ENCODE measurements at places on chromosomes 11 and 22.

- no peak for DNase-seq
Observed at GRCh38 chr11:64234647-64235379, 429 bp downstream of the VEGFB start.

DNA sequence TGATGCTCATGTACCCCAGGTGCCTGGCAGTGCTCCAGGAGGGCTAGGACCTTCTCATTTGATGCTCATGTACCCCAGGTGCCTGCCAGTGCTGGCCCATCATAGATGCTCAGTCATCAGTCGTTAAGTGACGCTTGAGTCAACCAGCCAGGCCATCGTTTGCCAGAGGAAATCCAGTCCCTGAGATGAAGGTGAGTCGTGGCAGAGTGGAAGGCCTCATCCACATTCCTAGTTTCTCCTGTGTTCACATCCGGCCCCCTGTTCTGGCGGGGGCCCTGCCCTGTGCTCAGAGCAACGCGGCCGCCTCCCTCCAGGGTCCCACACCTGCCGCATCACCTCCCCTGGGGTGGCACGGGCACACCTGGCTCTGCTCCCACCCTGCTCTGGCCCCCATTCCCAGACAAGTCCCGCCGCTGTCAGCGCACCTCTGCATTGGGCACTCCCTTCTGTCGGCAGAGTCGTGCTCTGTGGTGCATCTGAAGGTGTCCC is 279.9 kb downstream of the BRD1 start:
- no peak for DNase-seq

DNA sequence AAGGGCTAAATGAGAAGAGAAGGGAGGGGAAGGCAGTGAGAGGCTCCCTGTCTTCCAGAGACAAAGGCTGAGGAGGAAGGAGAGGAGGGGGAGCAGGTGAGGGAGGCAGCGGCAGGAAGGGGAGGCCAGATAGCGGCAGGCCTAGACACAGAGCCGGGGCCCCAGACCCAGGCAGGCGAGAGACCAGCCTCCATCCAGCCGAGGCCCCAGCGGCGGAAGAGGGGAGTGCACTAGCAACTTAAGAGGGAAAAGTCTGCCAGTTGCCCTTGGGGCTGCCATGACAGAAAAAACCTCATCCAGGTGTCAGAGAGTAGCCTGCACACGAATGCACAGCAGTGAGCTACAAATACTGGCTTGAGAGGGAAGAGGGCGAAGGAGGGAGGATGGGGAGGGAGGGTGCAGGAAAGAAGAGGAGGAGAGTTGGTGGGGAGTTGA is 46.7 kb downstream of the IGLL1 start:
- no peak for DNase-seq

DNA sequence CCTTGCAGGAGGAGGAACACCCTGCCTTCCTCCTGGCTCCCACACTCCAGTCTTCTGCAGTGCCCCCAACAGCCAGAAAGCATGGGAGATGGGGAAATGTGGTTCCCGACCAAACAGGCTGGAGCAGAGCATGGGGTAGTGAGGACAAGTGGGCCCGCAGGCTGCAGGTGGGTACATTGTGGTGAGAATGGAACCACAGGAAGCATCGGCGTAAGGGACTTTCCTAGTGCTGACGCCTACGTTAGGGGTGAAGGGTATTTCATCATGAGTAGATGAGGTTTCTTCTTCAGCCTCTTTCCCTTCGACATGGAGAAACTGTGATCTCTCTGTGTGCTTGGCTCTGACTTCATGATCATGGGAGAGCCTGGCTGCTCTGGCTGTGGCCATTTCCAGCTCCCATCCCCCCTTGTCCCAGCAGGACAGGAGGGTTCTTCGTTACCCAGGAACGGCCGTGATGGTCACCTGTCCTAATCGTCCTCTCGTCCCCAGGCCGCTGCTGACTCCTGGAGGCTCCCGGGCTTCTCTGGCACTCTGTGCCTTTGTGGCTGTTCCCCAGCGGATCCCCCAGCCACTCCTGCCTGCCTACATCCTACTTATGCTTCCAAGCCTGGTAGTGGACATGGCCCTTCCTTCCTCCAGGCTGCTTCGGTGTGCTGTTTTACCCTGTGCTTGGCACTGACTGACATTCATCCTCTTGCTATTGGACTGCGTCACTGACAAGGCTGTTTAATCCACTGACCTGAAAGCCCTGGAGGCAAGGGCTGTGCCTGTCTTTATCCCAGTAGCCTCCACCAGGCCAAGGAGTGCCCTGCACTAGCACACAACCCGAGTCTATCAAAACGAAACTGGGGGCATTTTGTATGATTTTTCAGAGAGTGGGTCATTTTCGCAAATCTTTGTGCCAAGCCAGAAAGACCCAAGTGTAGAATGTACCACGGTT is 65.2 kb upstream of the CECR2 start:
- no peak for DNase-seq

GRCh38 chr22:44051358-44051757 is 27.3 kb downstream of the PARVB start:
- no peak for DNase-seq

GRCh38 chr11:64250415-64251015 is 815 bp upstream of the PLCB3 start:
- DNase-seq, result no peak

DNA sequence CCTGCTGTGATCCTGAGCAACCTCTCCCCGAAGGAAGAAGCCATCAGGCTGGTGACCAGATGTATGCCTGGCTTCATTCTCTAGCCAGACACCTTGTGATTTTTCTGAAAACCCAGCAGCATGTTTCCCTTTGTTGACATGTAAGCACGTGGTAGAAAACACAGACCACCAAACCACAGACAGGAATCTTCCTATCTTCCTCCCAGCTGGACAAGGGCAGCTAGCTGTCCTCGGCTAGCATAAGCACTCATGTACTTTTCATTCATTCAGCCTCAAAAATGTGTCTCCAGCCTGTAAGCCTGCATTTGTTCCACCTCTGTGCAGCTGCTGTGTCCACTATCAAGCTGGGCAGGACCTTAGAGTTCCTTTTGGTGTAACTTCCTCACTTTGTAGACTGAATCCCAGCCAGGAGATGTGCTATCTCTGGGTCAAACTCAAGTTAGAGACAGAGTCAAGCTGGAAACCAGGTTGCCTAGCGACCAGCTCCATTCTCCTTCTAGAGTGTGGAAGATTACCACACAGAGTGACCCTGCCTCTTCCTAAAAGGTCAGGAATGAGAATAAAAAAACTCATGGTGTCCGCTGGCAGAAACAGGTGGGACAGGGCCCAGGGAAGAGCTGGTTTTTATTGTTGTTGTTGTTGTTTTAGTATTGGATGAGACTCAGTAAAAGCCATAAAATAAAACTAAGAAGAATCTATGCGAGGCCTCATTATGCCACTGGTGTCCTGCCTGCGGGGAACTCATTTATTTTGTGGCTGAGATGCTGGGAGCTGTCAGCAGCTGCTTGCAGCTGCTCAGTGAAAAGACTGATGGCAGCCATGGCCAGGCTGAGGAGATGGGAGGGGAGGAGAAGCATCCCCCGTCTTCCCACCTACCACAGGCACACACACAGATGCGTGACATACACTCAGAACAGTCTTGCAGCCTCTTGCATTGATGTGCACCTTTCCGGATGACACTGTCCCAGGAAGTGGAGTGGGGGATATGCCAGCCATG is 7.4 kb upstream of the CLMP start:
- no peak for DNase-seq

DNA sequence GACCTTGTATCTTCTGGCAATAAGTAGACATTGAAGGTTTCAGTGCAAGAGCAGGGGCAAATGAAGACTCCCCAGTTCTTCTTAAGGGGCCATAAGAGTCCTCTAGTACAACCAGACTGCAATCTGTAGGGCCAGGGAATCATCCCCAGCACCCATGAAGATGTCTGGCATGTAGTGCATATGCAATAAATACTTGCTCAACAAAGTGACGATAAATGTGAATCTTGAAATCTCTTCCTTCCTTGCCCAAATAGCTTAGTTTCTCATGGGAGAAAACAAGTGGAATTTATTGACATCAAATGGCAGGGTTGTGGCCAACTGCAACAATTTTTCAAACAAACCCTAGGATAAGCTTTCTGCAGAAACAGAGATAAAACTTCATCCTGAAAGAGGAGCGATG is 107.6 kb downstream of the ABTB2 start:
- no peak for DNase-seq

GRCh38 chr11:122346006-122346405 is 230.0 kb upstream of the BLID start:
- DNase-seq, result no peak

- DNase-seq, result no peak
Observed at GRCh38 chr11:128417607-128418324, 169.6 kb downstream of the ETS1 start.

- DNase-seq, result peak; percentile 68
Observed at GRCh38 chr11:1532014-1532586, 40.0 kb downstream of the DUSP8 start.

- DNase-seq, result no peak
Observed at GRCh38 chr11:12581416-12581815, 92.8 kb upstream of the TEAD1 start.

DNA sequence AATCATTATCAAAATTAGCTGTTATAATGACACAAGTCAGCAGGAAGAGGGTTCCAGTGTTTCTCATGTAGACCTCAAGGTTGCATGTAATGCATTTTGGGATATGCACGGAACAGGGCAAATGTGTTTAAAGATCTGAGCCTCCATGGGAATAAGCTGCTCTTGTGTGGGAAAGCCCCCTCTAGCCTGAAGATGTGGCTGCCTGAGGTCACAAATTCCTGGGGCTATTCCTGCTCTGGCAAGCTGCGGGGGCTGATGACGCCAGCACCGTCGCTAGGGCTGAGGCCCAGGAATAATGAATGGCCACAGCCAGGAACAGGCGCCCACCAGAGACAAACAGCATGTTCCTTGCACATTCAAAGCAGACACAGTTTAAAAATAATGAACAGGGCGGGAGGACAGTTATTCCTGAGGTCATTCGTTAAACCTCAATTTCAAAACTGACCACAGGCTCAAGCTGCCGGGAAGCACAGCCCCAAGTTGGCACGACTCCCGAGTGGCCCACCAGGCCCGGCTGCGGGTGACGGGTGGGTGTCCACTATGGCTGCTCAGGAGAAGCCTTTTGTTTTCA is 11.7 kb downstream of the OSBPL5 start:
- DNase-seq, result no peak

- DNase-seq, result no peak
Observed at GRCh38 chr11:41382927-41383326, 76.5 kb downstream of the LRRC4C start.

DNA sequence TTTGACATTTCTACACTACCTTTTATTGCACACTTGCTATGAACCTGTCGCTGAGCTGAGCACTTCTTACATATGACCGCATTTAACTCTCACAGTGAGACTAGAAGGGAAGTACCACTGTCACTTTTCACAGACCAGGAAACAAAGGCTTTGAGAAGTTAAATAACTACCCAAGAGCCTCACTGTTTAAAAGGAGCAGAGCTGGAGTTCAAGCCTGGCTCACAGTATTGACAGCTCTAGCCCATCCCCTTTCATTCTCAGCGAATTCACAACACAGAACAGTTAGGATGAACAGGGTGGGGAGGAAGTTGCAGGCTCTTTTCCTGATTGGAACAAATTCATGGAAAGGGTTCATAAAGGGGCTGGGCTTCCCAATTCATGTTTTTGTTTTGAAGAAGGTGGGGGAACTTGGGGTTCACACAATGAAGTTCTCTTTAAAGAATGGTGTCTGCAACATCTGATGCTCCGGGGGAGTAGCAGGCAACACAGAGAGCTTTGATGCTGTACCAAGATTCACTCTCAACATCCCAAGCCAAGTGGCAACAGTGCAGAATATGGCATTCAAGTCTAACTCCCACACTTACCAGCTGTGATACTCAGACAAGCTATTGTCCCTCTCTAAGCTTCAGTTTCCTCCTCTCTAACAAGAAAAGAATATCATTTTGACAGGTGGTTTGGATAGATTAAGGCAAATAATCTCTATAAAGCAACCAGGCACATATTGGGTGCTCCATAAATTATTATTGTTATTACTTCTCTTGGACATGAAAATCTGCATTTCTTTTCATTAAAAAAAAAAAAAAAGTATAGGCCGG is 17.2 kb downstream of the SCGB1A1 start:
- no peak for DNase-seq

- DNase-seq, result no peak
Observed at GRCh38 chr22:41913040-41913719, 1.7 kb downstream of the SHISA8 start.

DNA sequence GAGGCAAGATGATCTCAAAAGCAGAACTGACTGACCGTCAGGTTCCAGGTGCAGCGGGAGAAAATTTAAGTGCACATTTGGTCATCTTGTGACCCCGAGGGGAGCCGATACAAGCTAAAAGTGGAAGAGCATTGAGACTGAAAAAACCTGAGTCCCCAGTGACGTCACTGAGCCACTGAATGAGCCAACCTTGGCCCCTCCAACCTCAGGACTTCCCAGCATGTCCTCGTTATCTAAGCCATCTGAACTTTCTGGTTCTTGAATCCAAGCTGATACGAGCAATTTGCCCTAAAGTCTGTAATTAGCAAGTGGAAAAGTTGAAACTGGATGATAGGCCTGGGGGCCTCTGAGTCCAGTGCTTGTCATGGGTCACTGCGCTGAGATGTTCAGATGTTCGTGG is 51.1 kb upstream of the ISX start:
- DNase-seq, result no peak

DNA sequence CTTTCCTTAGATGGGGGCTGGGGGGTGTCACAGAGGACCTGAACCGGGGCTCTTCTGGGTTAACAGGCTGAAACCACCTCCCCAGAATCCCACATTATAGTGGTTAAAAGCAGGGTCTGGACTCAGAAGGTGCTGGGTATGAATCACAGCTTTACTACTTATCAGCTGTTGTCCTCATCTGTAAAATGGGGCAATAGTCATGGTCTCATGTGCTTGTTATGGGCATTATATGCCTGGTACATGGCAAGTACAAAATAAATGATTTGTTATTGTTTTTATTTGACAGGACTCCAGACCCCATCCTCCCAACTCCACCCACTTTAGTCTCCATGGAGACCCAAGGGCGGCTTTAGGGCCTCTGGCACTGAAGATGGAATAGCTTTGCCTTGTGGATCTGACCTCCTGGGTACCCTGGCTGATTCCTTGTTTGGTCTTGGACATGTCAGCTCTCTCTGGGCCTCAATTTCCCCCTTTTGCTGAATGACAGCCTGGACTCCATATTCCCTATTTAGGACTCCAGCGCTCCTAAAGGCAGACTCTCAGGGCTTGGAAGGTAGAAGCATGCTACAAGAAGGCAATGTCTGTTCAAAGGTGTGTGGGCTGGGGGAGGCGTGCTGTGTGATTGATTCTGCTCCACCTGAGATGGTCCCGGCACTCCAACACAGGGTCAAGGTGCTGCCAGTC is 812 bp upstream of the SMTN start:
- no peak for DNase-seq

DNA sequence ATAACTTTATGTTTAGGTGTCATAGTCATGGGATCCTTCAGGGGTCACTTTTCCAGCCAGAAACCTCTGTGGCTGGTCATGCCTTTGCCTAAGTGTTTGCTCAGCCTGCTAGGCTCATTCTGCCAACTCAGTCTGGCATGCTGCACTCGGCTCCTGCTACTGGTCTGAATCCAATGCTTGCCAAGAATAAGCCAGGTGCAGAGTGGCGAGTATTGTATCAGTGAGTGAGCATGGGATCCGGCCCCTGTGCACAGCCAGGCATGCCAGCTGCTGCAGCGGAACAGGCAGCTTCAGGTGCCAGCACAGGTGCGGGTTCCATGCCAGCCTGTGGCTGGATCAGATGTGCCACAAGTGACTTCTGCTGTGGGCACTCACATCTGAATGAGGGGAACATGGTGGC is 1269.3 kb upstream of the CNTN5 start:
- DNase-seq, result no peak
